ENCODE measurements at places on chromosomes 12 and 14. TPM values are rescaled to one million over a fixed set of nuclear protein-coding genes. Genes with fewer than 3 reads are reported as not detected.

GRCh38 chr12:63977441-63977840 lies 132.9 kb downstream of the SRGAP1 start:
- DNase-seq, result no peak

GRCh38 chr12:53340398-53340797 lies 4.2 kb upstream of the SP7 start:
- DNase-seq, result no peak

DNA sequence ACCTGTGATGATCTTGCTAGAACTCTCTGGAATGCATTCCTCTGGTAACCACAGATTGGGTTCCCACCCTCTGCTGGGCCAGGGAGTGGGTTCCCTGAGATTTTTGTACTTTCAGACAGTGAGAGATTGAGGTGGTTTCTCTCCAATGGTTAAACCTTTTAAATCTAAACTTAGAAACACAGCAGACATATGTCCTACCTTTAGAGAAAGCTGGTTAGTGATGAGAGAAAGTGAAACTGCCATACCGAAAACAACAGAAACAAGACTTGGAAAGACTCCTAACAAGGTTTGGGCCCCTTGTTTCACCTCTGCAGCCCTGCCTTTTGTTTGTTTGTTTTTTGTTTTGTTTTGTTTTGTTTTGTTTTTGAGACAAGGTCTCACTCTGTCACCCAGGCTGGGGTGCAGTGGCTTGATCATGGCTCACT lies 9.7 kb upstream of the SGPP1 start:
- DNase-seq, result no peak

DNA sequence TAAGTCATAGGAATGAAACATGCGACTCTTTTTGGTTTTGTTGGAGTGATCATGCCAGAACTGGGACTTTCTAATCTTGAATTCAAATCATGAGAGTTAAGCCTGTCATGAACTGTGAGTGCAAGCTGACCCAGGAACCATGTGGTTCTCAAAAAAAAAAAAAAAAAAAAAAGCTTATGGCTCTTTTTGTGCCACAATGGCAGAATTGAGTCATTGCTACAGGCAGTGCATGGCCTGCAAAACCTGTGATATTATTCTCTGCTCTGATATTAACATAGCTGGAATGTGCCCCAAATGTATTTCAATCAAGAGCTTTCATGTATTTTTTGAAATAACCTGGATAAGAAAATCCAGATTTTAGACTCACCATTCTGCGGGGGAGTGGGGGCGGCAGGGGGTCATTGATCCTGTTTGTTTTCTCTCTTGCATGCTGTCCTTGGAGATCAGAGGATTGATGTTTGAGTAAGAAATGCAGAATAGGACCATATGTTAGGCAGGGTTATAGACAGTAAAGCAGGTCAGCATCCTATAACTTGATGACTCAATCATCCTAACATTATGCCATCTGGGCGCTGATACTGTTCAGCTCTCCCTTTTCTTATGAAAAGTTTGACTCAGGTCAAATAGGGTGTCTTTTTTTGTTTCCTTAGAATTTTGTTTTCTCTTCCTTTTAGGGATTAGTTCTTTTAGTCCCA lies 797.4 kb downstream of the DIO2 start:
- no peak for DNase-seq

DNA sequence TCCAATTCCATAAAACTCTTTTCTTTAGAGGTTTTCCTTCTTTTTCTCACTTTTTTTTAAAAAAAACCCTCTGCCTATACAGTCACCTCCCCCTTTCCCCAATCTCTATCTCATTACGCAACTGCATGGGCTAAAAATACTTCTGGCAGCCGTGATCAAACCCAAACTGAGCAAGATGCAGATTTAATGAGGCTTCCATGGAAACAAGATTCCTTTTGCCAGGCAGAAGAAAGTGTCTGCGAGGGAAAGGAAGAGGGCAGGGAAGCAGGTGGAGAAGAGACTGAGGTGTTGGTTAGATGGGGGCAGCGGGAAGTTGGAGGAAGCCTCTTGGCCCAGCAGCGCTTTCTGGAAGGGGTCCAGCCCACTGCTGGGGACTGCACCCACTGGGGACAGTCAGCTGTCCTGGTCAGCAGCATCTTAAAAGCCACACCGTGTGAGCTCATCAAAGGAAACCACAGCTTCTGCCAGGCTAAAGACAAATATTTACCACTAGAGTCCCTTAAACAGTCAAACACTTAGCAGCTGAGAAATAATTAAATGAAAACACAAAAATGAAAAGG lies 90.4 kb downstream of the SLC8A3 start:
- DNase-seq, result no peak

DNA sequence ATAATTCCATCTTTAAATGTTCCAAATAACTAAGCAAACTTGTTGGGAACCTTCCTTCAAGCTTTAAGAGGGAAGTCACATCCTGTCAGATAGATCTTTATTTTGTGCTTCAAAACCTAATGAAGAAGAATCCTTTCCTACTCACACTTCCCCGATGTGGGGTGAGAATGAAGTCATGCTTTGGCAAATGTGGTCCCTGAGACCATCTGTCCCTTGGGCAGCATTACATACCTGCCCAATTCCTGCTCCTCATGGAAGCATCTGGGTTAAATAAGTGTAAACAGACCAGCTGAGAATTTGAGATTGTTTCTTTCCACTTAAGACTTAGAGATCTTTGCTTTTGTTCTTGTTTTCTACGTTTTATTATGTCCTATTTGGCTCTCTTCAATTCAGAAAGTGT lies 606.0 kb upstream of the TMEM132C start:
- no peak for DNase-seq

GRCh38 chr14:56150645-56151345 lies 32.6 kb downstream of the PELI2 start:
- no peak for DNase-seq

GRCh38 chr12:29883941-29884554 lies 100.3 kb upstream of the TMTC1 start:
- no peak for DNase-seq

GRCh38 chr12:19190292-19191031 lies 60.9 kb downstream of the PLEKHA5 start:
- DNase-seq, result no peak

- no peak for DNase-seq
Observed at GRCh38 chr12:98074286-98074685, 441.1 kb upstream of the TMPO start.

- DNase-seq, result no peak
Observed at GRCh38 chr12:104522985-104523722, 66.4 kb downstream of the CHST11 start.

The PRICKLE1 gene
- total RNA-seq, result 4.4 TPM
